ENCODE measurements at places on chromosomes 6 and 20.

GRCh38 chr20:48293671-48294070 is 508.4 kb upstream of the SULF2 start:
- DNase-seq = no peak

- DNase-seq = peak; percentile 73
These were observed 1.3 kb upstream of the CDYL start for GRCh38 chr6:4774715-4775493.

DNA sequence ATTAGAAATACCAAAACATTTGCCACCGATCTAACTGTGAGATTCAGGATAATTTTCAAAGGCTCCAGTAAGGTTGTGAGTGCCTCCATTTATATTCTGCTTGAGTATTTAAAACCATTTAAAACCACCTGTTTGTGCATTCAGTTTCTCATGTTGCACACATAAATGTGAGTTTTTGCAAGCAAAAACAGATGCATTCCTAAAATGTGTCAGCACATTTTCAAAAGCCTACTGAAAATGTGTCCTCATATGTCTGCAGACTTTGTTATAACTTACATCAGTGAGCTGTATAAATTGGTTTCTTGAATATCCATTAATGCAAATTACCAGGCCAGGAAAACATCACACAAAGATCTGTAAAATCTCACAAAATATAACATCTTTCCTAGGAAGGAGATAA is 676.6 kb upstream of the EPHA7 start:
- no peak for DNase-seq

DNA sequence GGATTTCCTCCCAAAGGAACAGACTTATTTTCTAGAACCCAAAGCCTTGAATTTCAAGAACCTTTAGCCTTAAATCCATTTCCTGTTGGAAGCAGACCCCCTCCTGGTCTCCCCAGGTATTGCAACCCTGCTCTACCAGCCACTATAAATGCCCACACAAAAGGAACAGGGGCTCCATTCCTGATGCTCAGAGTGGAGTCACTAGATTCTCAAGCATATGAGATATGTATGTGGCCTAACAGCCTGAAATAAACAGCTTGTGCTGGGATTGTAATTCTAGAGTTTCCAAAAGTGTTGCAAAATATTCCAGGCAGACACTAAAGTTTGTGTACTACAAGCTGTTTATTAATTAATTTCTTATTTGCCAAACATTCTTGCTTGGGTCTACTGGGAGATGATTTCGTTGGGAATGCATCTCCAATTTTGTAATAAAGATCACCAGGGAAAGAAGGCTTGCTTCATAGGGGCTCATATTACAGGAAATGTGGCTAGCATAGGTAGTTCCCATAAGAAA is 44.8 kb downstream of the RIPOR3 start:
- peak; percentile 52 for DNase-seq
